ENCODE measurements at places on chromosomes 6 and 20.

- DNase-seq, result no peak
Observed at GRCh38 chr6:16494793-16495192, 256.4 kb downstream of the GMPR start.

GRCh38 chr20:37308086-37309050 lies 18.9 kb downstream of the MANBAL start:
- no peak for DNase-seq

GRCh38 chr6:7152462-7152861 lies 44.7 kb downstream of the RREB1 start:
- DNase-seq, result no peak

- no peak for DNase-seq
Observed at GRCh38 chr20:35240811-35241293, 14.4 kb downstream of the MMP24 start.

- DNase-seq, result peak; percentile 36
Observed at GRCh38 chr20:22333885-22334545, 250.4 kb downstream of the FOXA2 start.

- no peak for DNase-seq
Observed at GRCh38 chr6:155436981-155437749, 18.5 kb downstream of the NOX3 start.

DNA sequence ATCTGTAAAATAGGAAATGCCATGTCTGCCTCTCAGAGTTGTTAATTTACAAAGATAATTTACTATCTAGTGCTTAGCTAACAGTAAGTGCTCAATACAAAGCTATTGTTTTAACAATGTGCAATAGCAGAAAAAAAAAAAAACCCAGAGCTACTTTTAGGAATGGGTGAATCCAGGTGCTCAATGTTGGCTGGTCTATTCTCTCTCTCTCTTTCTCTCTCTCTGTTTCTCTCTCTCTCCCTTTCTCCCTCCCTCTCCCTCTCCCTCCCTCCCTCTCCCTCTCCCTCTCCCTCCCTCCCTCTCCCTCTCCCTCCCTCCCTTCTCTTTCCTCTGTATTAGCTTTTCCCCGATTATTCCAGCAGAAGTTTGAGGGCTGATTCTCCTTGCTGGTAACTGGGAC lies 14.0 kb downstream of the PDRG1 start:
- no peak for DNase-seq

DNA sequence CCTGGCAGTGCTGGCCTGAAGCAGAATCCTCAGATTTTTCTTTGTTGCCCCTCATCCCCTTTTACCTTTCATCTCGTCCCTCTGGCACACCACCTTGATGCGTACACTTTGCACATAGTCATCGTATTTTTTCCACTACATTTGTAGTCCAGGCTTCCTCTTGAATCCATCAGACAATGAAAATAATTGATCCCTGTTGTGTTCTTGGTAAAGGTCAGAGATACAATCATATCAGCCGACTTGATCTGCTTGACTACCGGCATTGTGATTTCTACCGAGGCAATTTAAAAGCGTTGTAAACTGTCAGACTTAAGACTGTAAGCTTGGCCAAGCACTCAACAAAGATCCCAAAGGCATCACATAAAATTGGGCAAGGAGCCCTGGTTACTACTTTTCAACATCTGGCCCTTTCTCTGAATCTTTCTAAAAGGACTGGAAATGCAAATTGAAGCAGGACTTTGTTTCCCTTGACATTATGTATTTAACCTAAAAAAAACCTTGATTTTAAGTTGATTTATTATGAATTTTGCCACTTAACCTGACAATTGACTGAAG lies 512.6 kb downstream of the LMBRD1 start:
- DNase-seq, result no peak

GRCh38 chr20:54174457-54175175 lies 830 bp upstream of the CYP24A1 start:
- no peak for DNase-seq

DNA sequence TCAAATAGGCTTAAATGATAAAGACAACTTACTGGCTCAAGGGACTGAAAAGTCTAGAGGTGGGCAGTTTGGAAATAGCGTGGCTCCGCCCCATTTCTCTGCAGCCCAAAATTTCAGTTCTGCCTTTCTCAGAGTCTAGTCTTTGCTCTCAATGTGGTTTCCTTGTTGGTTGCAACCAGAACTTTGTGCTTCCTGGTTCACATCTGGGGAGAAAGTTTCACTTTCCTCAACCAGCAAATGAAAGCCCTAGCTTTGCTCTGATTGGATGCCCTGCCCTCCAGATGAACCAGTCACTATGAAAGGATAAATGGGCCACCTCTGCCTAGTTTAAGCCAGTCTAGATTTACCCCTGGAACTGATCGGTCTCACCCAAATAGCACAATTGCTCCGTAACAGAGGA lies 14.9 kb downstream of the SYCP2L start:
- DNase-seq, result no peak

DNA sequence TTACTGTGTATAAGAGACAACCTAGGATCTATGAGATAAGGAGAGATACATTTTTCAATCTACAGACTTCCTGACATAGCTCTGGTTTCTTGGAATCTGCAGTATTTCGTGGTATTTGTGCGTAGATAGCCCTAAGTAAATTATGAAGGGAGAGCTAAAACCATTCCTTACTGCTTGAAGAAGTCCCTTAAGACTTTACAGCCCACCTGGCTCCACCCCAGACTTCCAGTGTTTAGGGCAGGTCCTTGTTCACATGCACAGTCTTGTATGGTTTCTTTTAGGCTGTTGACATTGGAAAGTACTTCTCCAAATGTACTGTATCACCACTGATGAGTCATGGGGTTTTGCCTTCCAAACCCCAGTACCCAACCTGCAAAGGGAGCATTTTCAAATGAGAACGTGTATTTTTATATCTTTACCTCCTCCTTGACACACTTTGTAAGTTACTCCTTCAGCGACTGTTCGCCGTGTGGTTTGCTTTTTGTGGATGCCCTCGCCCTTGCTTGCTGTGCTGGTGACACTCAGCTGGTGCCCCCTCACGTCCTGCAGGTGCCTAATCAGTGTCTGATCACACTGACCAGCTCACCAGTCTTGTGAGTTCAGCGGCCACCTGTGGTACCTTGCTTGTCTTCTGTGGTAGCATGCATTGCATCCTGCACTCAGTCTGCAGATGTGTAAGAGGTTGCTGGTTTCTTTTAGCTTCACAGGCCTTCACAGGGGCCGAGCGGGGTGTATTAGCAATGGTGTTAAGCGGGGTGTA lies 73.3 kb downstream of the IGF2R start:
- DNase-seq, result no peak

DNA sequence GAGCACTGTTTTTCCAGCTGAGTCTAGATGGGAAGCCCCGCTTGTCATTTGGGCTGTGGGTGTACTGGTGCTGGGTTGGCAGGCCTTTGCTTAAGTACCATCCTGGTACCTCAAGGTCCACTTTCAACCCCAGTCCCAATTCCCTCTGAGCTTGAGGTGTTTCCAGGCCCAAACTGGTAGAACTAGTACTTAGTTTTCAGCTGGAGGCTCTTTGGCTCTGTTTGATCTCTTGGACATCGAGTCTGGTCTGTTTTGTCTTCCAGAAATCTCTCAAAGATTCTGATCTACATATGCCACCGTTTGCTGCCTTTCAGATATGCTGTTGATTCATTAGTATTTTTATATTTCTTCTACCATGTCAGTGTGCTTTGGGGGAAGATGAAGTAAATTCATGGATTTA lies 61.8 kb upstream of the GNRH2 start:
- no peak for DNase-seq

GRCh38 chr6:24251339-24251738 lies 106.5 kb downstream of the DCDC2 start:
- DNase-seq, result no peak

DNA sequence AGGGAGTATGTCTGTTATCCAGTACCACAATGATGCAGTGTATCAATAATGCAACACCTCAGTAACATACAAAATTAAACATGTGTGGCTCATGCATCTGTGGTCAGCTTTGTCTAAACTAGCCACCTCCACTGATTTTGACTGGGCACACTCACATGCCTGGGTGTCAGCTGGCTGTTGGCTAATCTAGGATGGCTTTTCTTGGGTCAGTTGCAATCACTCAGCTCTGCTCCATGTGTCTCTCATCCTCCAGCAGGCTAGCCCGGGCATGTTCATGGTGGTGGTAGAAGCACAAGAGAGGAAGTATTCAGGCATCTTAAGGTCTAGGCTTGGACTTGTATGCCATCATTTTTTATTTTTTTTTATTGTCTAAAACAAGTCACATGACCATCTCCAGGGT lies 59.3 kb upstream of the JAG1 start:
- no peak for DNase-seq

DNA sequence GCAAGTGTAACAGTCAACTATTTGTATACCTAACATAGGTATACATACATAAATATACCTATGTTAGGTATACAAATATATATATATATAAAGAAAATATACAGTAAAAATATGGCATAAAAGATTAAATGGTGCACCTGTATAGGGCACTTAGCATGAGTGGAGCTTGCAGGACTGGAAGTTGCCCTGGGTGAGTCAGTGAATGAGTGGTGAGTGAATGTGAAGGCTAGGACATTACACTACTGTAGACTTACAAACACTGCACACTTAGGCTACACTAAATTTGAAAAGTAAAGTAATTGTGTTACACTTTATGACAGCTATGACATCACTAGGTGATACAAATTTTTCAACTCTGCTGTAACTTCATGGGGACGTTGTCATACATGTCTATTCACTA lies 65.6 kb downstream of the CDC5L start:
- no peak for DNase-seq

DNA sequence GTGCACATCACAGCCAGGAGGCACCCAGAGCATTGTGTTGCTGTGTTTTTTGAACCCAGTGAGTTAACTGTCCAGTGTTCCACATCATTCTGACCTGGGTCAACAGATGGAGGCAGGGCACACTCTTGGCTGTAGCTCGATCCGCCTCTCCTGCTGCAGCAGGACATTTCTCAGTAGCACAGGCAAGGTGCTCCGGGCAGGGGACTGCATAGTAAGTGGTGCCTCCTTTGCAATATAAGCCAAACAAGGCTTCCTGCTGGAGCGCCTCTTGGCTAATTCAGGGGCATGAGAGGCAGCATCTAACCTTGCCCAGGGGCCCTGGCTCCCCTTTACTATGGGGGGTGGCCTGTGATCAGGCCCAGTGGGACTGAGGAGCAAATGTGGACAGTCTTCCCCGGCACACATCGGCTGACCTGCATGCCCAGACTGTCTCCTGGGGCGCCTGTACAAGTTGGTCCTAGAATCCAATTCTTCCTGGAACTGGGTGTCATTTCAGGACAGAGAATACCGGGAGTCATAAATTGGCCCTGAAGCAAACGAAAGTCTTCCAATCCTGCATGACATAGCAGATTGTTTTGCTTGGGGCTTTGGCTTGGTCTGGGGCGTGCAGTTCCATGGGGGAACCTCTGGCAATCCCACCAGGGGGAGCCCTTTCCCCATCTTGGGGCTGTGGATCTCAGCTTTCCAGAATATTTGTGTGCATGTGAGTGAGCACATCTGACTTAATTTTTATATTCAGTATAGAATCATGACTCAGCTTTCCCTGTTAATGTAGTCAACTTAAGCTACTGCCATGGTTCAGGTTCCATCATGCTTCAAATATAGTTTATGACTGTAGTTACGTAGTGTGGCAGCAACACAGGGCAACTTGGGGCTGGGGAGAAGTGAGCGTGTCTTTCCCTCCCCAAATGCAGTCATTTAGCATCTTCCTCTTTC lies 56.0 kb upstream of the DDR1 start:
- DNase-seq, result peak; percentile 90

GRCh38 chr20:1107176-1107575 lies 11.2 kb upstream of the PSMF1 start:
- DNase-seq, result no peak

DNA sequence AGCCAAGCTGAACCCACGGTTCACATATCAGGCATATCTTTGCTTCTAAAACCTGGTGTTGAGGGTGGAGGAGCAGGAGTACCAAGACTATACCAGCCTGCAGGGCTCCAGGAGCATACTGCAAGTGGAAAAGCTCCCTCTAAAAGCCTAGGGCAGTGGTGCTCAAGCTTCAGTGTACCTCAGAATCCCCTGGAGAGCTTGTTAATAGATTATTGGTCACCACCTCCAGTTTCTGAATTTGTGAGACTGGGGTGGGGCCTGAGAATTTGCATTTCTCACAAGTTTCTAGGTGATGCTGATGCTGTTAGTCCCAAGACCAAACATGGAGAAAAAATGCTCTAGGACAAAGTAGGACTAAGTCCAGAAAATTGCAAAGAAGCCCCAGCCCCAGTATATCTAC lies 65.4 kb downstream of the FILIP1 start:
- DNase-seq, result no peak

DNA sequence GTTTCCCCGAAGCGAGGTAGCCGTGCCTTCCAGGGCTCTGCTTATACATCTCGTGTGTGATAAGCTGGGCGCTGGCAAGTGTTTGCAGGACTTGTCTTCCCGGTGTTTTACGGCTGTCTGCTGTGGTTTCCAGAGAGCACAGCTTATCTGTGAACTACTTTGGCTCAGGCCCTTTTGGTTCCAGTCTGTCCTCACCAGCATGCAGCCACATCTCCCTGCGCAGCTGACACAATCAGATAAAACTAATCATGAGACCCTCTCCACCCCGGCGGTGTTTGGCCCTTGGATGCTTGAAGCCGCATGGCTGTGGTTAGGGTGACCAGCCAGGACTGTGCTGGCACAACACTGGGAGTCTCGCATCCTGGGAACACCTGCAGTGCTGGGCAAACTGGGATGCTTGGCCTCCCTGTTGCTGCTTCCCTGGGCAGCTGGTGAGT lies 241.8 kb upstream of the FOXQ1 start:
- DNase-seq, result no peak

GRCh38 chr6:163386329-163386908 lies 28.1 kb upstream of the QKI start:
- no peak for DNase-seq
